ENCODE measurements at places on chromosomes 3 and 15.

GRCh38 chr3:5205165-5205941 is 17.8 kb downstream of the EDEM1 start:
- DNase-seq = no peak

DNA sequence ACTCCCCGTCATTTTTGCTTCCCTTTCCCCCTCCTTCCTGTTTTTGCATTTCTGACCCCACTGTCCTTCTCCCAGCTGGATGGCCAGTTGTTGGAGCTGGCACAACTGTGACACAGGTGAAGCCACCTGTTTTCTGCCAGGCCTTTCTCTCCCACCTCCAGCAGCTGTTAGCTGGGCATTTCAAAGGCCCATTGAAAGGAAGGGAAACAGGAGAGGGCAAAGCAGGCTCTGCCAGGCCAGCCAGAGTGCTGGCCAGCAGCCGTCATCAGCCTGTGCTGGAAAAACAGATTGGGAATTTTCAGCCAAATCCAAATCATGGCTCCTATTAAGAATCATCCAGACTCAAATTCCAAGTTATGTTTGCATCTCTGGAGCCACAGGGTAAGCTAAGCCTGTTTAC is 155.2 kb upstream of the C2CD4B start:
- no peak for DNase-seq

GRCh38 chr15:65329288-65329983 is 25.0 kb downstream of the RNU5B-1 start:
- no peak for DNase-seq

DNA sequence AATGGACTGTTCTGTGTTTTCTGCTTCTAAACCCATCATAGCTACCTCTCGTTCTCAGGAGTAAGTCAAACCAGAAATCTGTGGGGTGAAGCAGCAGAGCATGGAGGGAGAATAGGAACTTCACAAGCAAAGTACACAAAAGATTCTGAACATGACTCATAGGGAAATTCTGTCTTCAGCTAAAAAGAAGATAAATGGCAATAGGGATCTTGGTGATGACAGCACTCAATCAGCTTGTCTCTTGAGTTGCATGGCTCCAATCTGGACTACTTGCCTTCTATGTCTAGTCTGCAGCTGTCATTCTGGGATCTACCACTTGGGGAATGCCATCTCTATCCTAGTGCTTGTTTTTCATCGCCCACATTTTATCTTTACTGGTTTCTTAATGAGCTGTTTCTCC is 13.5 kb upstream of the GRAMD1C start:
- DNase-seq = peak; percentile 34

DNA sequence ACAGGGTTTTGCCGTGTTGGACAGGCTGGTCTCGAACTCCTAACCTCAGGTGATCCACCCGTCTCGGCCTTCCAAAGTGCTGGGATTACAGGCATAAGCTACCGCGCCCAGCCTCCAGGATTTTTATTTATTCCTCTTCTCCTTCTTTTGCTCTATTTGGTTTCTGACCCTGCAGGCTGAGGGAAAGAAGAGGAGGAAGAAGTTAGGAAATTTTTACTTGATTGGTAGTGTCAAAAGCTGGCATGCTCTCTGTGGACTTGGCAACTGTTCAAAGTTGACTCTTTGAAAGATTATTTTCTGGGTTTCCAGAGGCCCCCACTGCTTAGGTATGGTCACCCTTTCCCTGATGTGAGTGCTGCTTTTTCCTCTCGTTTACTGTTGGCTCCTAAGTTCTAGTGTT is 372.2 kb downstream of the DIPK2A start:
- no peak for DNase-seq

GRCh38 chr3:177174607-177175170 is 22.6 kb downstream of the TBL1XR1 start:
- DNase-seq = no peak

DNA sequence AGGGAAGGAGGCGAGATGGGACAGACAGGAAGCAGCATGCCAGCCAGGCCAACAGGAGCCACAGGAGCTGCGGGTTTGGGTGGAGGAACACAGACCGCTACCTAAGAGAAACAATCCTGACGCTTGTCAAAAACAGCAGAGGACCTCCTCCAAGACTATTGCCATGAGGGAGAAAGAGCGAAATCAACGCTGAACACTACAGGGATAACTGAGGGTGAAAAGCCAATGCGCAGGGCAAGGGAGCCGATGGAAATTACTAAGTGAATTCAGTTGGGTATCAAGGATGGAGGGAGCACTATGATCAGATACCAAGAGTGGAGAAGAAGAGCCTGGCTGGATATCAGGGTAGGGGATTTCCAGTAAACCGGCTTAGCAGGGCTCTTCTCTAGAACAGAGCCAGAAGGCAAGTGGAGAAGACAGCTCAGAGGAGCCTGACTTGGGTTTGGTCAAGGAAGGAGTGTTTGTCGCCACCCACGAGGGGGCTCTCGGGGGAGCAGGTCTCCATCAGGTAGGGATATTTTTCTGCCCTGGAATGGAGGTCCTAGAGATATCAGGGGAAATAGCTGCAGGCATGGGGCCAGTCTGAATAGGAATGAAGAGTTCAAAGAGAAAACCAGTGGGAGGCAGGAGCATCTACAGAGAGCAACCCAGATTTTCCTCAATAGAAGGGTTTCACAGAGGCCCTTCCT is 48.4 kb downstream of the SLC41A3 start:
- no peak for DNase-seq

DNA sequence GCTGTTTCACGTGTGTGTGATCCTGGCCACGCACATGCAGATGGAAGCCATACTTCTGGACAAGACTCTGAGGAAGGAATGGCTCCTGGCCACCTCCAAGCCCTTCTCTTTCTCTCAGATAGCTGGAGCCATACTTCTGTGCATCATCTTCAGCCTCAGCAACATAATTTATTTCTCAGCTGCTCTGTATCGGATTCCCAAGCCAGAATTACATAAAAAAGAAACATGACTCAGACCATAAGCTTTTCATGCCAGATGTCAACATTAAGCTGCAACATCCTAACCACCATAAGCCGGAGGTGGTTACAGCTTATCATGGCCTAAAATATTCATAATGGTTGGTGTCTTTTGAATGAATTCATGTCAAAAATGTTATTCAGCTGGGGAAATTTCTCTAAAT is 10.6 kb upstream of the KIF23 start:
- DNase-seq = no peak

DNA sequence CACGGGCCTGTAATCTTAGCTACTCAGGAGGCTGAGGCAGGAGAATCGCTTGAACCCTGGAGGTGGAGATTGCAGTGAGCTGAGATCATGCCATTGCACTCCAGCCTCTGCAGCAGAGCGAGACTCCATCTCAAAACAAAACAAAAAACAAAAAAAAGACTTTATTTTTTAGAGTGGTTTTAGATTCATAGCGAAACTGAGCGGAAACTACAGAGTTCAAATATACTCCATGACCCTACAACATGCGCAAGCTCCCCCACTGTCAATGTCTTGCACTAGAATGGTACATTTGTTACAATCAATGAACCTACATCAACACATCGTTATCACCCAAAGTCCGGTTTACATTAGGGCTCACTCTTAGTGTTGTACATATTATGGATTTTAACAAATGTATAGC is 2.2 kb upstream of the CRTAP start:
- no peak for DNase-seq

- no peak for DNase-seq
Measured at GRCh38 chr3:138089091-138089490, 26.3 kb downstream of the DZIP1L start.

DNA sequence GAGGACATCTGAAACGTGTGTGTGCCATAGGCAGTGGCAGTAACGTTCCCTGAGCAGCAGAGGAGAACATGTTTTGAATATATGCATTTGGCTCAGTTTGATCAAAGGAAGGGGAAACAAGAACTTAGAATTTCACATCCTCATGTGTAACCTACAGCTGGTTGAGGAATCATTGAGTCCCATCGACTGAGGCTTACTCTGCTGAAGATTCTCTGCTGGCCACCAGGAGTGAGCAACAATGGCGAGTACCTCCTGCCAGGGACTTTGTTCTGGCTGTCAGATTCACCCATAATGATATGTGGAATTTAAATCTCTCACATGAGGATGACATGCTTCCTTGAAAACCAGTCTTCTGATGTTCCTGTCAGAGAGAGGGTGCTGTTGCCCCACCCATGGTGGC is 21.3 kb downstream of the GORASP1 start:
- no peak for DNase-seq

DNA sequence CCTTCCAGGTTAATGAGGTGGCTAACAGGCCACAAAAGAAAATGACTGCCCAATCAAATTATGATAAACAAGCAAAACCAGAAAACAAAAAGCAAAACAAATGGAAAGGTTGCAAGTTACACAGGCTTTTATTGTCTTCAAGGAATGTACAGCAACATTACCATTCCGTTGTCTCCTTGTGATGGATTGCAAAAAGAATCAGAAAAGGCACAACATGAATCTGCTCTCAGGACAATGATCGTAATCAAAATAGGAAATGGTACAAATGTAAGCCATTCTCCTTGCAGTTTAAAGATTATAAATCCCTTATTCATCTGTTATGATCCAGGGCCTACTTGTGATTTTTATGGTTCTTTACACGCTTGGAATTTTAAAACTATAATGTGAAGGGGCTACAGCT is 125.8 kb downstream of the ECT2 start:
- DNase-seq = no peak
